ENCODE measurements at places on chromosomes 5 and 9.

GRCh38 chr5:7395432-7395946 is 449 bp upstream of the ADCY2 start:
- DNase-seq = no peak

GRCh38 chr5:115594128-115595047 is 7.9 kb downstream of the TICAM2 start:
- DNase-seq = no peak

- DNase-seq = no peak
These were observed 1248.2 kb upstream of the CDH9 start for GRCh38 chr5:28286566-28286965.

- DNase-seq = no peak
These were observed 3.3 kb downstream of the NACC2 start for GRCh38 chr9:136091582-136092352.

DNA sequence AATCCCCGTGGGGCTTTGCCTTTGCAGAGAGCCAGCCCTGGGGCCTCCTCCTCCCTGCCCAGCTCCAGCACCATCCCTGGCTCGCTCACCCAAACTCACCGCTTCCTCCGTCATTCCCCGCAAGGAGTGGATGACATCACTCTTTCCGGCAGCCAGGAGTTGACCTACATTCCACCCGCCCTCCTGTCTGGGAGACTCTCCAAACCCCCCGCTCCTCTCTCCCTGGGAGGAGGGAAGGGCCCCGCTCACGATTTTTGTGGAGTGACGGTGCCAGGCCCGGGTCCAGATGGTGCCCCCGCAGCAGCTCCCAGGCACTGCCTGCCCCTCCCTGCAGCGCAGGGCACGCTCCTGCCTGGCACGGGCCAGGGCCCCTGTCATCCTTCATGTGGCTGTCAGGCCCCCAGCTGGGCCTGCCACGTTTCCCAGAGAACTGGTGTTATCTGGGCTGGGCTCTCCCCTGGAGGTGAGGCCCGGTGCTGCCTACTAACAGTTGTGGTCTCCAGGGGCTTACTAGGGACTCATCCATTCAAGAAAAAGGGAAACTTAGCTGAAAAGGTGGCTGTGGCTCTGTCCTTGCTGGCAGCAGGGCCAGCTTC is 52.3 kb downstream of the NTNG2 start:
- no peak for DNase-seq

DNA sequence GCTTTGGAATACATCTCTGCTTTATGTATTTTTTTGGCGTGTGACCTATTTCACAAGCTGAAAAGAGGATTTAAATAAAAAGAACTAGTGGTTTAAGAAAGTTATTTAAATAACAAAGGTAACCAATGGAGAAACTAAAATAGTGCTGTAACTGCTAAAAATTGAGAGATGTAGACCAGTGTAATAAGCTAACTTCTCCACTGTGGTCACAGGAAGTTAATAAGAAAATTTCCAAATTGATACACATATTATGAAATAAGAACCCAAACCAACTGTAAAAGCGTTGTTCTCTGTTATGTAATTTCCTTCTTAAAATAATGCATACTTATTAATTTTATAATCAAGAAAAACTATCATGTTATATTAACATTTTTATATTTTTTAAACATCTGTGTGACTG is 29.1 kb upstream of the ZFAND5 start:
- peak; percentile 4 for DNase-seq

- no peak for DNase-seq
These were observed 629.5 kb downstream of the PDE4D start for GRCh38 chr5:59264013-59264412.

DNA sequence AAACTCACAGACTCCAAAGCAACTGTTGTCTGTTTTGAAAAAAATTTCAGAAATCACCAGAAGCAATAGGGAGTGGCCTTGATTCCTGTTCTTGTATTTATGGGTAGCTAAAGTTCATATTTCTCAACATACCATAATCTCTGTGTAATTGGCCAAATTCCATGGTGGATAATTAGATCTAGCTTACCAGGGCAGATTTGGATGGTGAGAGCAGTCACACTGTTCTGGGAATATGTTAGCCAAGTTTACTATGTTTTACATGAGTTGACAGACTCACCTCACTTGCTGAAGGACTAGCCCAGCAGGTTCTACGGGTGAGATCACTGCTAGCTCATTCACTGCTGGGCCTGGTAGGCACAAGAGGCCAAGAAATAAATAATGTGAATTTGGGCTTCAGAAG is 32.7 kb upstream of the CDKN2B start:
- DNase-seq = no peak

DNA sequence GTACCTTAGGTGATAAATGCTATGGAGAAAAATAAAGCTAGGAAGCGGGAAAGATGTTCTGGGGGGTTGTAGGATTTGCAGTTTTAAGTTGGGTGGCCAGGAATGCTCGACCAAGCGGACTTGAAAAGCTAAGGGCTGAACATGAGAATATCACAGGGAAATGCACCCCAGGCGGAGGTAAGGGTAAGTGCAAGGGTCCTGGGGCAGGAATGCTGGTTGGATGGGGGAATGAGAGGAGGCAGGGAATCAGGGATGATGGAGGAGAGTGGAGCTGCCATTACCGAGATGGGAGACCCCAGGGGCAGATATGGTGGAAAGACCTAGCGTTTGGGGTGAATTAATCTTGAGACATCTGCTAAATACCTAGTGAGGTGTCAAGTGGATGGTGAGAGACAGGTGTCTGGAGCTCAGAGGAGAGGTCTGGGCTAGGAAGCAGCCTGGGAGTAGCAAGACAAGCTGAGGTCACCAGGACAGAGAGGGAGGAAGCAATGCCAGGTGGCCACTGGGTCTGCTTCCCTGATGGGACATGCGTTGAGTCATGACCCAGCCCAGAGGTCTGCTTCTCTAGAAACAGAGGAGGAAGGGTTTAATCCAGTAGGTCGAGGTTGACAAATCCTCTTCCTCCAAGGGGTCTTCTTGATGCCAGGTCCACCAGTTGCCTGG is 77.7 kb upstream of the ASS1 start:
- no peak for DNase-seq

GRCh38 chr9:4339836-4340560 is 40.1 kb upstream of the GLIS3 start:
- DNase-seq = no peak

DNA sequence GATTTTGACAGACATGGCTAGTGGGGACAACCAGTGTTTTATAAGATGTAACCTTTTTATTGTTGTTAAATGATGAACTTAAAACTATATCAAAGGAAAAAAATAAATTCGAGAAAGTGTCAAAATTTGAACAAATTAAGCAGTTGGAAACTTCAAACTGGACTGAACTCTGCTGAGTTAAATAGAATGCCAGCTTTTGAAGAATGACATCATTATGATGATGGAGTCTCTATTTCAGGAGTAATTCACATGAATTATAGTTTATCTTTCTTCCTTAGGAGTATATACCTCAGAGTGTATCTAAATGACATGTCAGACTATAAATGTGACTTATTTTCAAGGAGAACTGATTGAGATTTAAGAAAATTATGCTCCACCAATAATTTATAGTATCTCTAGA is 125.2 kb downstream of the CAMK4 start:
- no peak for DNase-seq

- DNase-seq = no peak
These were observed 113.0 kb upstream of the ANKRD55 start for GRCh38 chr5:56346044-56346710.

GRCh38 chr5:123835421-123835820 is 323.4 kb downstream of the CSNK1G3 start:
- no peak for DNase-seq

- no peak for DNase-seq
These were observed 61.9 kb upstream of the JAK2 start for GRCh38 chr9:4923141-4923540.

DNA sequence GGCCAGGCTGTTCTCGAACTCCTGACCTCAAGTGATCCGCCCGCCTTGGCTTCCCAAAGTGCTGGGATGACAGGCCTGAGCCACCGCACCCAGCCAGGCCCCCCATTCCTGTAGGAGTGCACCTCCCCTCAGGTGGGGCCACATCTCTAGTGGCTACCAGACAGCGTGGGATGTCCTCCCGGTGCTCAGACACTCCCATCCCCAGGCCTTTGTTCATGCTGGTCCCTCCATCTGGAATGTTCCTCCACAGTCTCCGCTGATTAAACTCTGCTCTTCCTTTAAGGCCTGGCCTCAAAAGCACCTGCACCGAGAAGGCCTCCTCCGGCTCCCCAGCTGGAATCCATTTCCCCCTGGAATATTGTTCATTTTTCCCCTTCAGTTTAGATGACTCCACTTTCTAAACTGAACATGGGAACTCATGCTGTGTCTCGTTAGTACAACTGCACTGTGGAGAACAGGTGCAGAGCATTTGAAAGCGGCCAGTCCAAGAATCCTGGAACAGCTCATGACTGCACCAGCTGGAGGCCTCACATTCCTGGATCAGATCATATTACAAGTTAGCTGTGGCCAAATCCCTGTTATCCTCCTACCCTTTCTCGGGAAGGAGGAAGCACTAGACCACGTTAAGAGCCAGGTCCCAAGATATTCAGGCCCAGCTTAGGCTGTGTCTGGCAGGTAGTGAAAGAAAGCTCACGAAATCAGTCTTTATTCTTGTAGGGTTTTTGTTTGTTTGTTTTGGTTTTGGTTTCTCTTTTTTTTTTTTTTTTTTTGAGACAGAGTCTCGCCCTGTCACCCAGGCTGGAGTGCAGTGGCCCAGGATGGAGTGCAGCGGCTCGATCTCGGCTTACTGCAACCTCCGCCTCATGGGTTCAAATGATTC is 10.8 kb upstream of the PRRC2B start:
- no peak for DNase-seq

DNA sequence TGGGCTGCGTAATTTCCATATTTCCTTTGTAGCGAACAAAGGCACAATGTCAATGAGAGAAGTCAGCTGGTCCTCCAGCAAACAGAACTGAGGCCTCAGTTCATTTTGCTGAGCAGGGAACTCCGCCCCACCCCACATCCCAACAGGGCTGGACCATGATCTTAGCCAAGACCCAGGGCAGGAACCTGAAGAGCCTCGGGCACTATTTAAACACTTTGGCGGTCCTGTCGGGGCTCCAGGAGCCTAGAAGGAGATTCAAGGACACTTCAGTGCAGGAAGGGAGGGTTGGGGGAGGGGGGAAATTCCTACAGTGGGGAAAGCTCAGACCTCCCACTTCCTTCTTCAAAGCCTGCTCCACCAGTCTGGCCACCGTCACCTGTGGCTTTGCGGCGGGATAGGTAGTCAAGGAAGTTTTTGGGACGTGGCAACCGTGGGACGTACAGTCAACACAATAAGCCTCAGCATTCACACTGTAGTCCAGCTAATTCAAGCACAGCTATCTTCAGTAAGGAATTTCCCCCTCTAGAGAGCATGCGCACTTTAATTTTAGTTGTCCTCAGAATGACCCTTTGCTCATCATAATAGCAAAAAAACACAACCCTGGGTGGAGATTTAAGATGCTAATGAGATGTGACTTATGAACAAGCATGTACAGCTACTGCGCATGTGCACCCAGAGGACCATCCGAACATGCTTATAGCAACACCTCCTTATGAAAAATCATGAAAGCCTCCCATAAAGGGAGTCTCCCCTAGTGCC is 30.9 kb downstream of the S1PR3 start:
- no peak for DNase-seq

GRCh38 chr5:177468685-177469628 is 4.5 kb downstream of the DBN1 start:
- DNase-seq = no peak

DNA sequence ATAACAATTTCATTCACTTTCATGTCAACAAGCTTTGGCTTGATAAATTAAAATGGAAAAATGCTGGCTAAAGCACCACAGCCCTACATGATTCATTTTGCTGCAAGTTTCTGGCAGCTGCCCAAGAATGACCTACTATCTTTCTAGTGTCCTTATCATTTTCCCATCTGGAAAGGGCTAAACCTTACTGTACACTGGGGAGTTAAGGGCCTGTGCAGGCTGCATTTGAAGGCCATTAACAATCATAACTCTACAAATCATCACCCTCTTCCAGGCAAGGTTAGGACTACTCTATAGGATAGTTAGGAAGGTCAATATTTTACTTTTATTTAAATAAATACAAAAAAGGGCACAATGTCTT is 579.7 kb upstream of the ZNF608 start:
- peak; percentile 3 for DNase-seq

DNA sequence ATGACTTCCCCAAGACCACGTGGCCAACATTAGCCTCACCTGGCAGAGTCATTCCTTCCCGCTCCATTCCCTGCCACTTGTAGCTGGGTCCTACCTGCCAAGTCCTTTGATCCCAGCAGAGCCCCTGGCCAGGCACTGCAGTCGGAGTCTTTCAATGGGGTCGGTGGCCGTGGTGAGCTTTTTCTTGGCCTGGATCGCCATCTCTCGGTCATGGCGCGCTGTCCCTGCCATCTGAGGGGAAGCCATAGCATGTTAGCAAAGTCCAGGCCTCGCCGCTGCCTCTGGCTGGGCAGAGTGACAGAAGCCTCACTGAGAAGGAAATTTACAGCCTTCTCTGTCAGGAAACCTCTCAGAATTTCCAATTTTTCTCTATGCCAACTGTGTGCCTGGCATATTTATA is 17.5 kb downstream of the CAPSL start:
- DNase-seq = no peak

DNA sequence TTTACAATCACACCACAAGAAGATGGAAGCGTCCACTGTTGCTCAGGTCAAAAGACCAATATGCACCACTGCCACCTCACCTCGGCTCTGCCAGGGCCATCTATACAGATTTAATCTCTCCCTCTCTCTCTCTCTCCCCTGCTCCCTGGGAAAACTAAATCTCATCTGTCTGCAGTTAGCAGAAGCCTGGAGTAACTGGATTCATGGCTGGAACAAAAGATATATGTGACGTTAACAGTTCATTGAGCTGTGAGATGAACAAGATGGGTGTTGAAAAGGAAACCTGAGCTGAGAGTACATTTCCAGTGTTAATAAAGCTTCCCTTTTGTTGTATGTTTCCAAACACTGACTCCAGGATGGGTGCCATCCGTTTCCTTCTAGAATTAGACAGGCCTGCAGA is 369.7 kb downstream of the CDK5RAP2 start:
- no peak for DNase-seq

- no peak for DNase-seq
These were observed 188.1 kb upstream of the IL12B start for GRCh38 chr5:159518371-159518770.

DNA sequence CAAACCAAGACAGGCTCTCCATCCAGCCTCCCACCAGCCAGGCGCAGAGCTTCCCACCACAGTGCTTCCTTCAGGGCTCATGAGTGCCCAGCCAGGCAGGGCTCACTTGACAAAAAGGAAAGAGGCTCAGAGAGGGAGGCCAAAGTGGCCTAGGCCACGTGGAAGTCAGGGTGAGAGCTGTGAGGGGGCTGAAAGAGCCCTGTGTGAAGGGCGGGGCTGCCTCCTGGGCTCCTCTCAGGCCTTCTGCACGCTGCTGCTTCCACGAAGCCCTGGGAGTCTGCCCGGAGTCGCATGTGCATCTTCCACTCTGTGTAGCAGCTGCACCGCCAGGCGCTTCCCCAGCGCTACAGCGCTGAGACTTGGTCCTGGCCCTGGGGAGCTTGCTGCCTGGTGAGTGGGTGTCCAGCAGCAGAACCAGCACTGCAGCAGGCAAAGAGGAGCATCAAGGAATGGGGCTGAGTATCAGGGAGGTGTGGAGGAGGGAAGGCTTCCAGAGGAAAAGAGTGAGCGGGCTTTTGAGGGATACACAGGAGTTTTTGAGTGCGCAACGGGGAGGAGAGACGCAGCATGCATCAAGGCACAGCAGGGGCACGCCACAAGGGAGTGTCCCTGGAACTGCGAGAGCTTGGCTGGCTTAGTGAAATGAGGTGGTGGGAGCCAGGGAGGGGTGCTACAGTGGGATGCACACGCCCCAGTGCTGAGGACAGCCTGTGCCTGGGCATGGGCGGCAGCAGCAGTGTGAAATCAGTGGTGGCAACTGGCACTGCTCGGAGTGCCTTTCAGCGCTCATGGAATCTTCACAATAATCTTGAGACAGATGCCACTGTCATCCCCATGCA is 178.0 kb downstream of the GAPVD1 start:
- DNase-seq = no peak
